ENCODE measurements at places on chromosomes 1 and 21.

DNA sequence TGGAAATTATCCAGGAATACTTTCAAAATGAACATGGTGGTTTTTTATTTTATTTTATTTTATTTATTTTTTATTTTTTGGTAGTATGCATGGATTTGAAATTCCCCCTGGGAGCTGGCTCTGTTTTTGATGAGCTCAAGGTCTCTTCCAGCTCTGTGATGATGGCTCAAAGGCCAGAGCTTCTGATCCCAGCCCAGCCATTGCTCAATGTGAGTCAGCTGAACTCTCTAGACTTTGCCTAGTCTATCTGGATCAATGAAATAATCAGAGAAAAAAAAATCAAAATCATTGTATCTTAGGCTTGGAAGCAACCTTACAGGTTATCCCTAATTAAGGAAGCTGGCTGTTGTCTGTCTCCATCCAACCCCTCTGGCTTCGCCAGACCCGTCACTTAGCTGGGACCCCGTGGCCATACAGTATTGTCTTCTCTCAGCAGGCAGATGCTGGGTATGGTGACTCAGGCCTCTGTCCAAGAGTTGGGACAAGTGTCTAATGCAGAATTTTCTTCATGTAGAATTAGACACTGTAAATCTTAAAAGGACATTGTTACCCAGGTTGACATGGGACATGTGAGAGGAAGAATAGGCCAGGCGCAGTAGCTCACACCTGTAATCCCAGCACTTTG is 90.2 kb upstream of the LPGAT1 start:
- DNase-seq: no peak

- no peak for DNase-seq
Measured at GRCh38 chr1:85361606-85362296, 85.3 kb upstream of the BCL10 start.

DNA sequence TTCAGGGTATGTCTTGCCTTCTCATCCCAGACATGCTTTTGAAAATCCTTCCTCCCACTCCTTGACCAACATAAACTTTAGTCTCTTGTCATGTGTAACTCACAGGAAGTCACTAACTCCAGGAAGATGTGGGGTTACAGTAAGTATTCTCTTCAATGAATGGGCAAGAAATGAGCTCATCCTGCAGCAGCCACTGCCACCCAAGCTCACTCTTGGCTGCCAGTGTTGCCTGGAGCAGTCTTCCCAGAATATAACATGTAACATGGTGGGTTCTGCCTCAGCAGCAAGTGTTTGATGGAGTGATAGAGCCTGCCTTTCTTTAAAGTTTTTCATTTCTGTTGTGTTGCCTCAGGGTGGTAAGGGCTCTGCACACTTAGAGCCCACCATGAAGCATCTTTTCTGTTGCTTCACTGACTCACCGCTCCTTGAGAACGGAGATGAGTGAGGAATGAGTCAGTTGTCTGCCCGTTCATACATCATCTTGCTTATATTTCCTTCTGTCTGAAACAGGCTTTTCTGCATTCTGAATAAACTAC is 187.0 kb downstream of the TPR start:
- DNase-seq: no peak

GRCh38 chr1:51728611-51729155 is 111.8 kb downstream of the OSBPL9 start:
- DNase-seq: no peak

GRCh38 chr1:25107643-25108010 is 124.7 kb downstream of the SYF2 start:
- no peak for DNase-seq

GRCh38 chr1:47191940-47192457 is 2.2 kb upstream of the PDZK1IP1 start:
- DNase-seq: no peak

GRCh38 chr1:226548256-226549093 is at the start of gene STUM:
Gene STUM, plus strand, starts transcription at chr1:226548764. Its CDS starts 141 bp downstream, at chr1:226548905.
- DNase-seq: no peak

- no peak for DNase-seq
Measured at GRCh38 chr1:167430849-167431242, 87.5 kb downstream of the CD247 start.

DNA sequence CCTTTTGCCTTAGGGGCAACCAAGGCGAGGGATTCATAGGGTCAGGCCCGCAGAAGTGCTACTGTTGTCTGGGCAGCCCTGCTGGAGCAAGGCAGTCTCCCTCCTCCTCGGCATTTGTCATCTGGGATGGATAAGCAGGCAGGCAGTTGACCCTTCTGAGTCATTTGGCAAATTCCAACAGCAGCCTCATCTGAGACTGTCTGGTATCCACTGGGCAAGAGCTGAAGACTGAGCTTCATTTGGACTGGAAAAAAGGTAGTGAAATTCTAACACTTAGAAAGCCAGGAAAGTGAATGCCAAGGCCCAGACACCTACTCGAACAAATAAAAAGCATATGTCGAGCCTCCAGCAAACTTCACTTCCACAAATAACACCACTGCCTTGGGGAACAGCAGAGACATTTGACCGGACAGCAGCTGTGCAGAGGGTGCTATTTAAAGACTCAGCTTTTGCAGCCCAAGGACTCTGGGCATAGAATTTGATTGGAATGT is 4.0 kb upstream of the ZBTB40 start:
- no peak for DNase-seq

DNA sequence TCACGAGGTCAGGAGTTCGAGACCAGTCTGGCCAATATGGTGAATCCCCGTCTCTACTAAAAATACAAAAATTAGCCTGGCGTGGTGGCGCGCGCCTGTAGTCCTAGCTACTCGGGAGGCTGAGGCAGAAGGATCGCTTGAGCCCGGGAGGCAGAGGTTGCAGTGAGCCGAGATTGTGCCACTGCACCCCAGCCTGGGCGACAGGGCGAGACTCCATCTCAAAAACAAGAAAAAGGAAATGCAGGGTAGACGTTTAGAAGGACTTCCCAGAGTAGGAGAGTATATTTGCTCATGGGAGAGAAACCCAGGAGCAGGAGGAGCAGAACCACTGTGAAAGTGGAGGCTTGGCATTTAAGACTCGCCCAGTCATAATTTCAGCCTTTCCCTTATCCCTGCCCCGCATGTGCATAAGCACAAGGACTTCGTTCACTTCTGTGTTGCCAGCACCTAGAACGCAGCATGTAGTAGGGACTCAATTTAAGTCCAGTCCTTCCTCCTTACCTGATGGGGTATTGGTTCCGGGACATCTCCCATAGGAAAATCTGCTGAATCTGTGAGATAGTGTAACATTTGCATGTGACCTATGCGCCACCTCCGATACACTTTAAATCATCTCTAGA is 5.2 kb upstream of the MEF2D start:
- no peak for DNase-seq

- DNase-seq: no peak
Measured at GRCh38 chr1:9589719-9590157, 1.0 kb downstream of the TMEM201 start.

GRCh38 chr1:39434797-39435395 is 56.5 kb upstream of the BMP8A start:
- no peak for DNase-seq

- no peak for DNase-seq
Measured at GRCh38 chr1:67722292-67722944, 37.4 kb downstream of the GADD45A start.
